Hypothalamus (tissue), 51 donors: ENCODE measurements at places on chromosomes 5 and 9.

DNA sequence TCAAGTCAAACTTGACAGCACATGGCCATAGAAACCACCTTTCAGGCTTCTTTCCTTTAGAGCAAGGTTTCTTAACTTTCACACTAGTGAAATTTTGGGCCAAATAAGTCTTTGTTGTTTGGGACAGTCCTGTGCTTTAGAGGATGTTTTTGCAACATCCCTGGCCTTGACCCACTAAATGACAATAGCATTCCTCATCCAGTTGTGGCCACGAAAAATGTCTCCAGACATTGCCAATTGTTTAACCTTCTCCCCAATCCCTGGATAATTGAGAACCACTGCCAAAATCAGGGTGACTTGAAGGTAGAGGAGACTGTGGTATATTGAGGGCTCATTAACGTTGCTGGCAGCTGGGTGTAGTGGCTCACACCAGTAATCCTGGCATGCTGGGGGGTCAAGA lies 72.0 kb downstream of the ALDH1A1 start:
- DNase-seq, result no peak

DNA sequence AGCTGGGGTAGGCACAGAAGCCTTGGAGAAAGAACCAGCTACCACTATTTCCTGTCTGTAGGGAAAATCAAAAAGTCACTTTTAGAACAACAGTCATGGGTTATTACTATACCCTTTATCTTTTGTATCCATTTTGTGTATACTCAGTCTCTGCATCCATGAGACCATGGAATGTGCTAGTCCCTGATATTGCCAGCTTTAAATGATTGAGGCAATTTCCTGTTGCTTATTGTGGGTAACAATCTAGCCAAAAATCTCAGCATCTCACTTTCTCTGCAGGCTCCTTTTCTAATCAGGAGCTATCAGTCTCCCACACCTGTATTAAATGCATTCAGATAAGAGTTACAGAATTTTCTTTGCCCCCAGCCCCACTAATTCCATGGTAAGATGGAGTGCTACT lies 968 bp upstream of the KDM3B start:
- DNase-seq, result no peak

GRCh38 chr5:10700516-10700915 lies 60.5 kb downstream of the DAP start:
- DNase-seq, result no peak

GRCh38 chr5:113902917-113903660 lies 389.6 kb downstream of the YTHDC2 start:
- DNase-seq, result no peak

GRCh38 chr5:53994148-53994547 lies 316.2 kb downstream of the ARL15 start:
- DNase-seq, result no peak

DNA sequence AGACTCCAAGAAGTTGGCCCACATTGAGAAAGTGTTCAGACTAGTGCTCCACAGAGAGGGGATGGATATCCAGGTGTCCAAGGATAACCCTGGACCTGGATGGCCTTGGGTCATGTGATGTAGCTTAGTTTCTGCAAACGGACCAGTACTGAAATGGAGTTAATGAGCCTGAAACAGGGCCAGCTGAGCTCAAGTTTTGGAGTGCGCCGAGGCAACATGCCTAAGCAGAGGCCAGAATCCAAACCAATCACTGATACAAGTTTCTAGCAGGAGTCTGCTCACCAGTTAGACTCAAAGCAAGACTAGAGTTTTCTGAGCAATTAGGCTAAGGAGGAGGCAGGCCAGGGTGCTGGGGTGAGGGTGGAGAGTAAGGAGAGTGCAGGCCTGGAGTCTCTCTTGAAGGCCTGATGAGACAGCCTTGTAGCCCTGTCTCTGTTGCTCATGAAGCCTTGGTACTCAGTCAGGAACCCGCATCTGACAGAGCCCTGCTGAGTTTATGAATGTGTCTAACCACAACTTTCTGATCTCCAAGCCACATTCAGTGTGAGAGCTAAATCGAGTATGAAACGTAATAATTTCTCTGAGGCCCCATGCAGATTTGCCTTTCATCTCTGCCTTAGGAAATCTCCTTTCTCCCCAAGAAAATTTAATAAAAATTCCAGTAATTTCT lies 68.9 kb upstream of the EQTN start:
- DNase-seq, result no peak

DNA sequence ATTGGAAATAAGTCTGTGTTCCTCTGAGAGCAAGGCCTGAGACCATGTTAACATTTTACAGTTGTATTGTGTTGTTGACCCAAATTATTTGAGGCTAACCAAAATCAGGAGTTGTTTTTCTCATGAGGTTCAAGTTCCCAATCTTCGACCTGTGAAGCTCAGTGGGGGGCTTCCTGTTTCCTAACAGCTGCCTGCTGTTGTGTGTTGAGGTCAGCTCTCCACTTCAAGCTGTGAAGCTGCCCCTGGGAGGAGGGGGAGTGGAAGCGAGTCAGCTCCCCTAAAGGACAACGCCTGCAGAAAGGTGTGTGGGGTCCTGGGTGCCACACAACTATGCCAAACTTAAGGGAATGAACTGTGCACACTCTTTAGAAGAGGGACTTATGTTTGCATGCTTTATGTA lies 295.5 kb downstream of the IRX1 start:
- no peak for DNase-seq

- no peak for DNase-seq
Measured at GRCh38 chr9:127793093-127793708, 7.4 kb downstream of the CDK9 start.

DNA sequence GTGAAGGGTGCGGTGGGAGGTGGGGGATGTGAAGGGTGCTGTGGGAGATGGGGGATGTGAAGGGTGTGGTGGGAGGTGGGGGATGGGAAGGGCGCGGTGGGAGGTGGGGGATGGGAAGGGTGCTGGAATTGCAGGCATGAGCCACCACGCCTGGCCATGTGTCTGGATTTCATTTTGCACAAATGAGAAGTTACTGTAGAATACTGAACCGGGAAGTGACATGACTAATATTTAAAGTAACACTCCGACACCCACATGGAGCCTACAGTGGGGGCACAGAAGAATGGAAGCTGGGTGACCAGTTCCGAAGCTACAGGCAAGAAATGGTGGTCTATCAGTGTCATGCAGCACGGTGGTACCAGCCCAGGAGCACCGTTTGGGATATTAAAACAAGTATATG lies 69.9 kb upstream of the SPTLC1 start:
- no peak for DNase-seq

DNA sequence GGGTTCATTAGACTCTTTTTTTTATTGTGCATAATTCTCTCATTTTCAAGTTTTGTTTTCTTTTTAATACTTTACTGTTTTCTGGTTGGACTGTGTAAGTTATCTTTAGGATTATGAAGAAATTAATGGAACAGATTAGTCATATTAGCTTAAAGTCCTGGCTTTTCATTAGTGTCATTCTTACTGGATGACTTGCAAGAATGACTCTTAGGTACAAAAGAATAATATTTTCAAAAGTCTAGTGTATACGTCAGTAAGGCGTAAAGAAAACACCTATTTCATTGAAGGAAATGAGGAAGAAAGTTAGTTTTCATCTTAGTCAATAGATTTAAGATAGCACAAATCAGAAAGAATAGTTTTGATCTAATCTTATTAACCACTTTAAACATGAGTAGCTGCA lies 20.4 kb downstream of the UHRF2 start:
- no peak for DNase-seq
